ENCODE measurements at places on chromosomes 2 and 18.

GRCh38 chr2:97788986-97789644 lies 75.7 kb downstream of the ZAP70 start:
- no peak for DNase-seq

DNA sequence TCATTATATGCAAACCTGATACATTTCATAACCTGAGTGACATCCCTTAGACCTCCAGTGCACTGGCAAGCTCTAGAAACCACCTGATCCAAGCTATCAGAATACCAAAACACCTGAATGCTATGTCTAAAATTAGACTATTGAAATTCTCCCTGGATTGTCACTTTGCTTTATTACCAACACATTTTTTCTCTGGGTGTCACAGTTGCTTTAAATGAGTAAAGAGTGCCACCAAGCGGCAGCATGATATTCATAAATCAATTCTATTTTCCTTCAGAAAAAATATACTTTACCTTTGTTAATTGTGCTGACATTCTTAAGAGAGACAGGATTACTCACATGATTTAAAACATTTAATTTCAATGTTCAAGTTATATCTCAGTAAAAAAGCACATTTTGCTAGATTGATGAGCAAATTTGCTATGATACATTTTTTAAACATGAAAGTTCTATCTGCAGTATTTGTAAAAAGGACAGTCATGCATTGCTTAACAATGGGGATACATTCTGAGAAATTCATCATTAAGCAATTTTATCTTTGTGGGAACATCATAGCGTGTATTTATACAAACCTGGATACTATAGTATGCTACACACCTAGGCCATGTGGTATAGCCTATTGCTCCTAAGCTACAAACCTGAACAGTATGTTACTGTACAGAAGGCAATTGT lies 338.4 kb upstream of the SLC39A10 start:
- peak; percentile 30 for DNase-seq

GRCh38 chr2:10022041-10022421 lies 21.3 kb upstream of the KLF11 start:
- no peak for DNase-seq

GRCh38 chr2:234329202-234329960 lies 167.5 kb downstream of the ARL4C start:
- no peak for DNase-seq

DNA sequence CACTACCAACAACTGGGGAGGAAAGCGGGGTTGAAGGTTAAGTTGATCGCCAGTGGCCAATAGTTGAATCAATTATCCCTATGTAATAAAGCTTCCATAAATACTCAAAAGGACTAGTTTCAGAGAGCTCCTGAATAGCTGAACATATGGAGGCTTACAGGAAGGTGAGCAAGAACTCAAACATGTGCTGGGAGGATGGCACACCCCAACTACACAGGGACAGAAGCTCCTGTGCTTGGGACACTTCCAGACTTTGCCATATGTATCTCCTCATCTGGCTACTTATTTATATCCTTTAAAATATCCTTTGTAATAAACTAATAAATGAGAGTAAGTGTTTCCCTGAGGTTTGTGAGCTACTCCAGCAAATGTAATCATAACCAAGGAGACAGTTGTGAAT lies 115.7 kb downstream of the HNMT start:
- DNase-seq = no peak
